ENCODE measurements at places on chromosomes 3 and 15.

GRCh38 chr3:180420804-180421203 is 181.2 kb upstream of the TTC14 start:
- DNase-seq: no peak

- DNase-seq: no peak
Observed at GRCh38 chr3:13338231-13338630, 81.9 kb downstream of the NUP210 start.

- DNase-seq: no peak
Observed at GRCh38 chr3:13654330-13655060, 105.6 kb downstream of the FBLN2 start.

DNA sequence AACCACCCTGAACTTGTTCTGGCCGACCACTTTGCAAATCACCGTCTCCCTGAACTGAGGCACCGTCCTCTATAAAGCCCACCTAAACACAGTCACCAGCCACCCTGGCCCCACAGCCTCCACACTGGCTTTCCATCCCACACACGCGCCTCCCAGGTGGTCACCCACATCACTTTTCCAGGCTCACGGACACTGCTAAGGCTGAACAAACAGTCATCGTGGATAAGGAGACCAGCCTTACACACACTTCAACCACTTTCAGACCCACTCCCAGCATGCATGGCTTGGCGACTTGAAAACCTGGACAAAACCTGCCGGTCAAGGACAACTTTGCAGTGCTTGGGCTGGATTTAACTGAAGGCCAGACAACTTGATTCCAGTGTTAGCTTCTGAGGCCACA is 8.4 kb downstream of the CHSY1 start:
- DNase-seq: no peak

DNA sequence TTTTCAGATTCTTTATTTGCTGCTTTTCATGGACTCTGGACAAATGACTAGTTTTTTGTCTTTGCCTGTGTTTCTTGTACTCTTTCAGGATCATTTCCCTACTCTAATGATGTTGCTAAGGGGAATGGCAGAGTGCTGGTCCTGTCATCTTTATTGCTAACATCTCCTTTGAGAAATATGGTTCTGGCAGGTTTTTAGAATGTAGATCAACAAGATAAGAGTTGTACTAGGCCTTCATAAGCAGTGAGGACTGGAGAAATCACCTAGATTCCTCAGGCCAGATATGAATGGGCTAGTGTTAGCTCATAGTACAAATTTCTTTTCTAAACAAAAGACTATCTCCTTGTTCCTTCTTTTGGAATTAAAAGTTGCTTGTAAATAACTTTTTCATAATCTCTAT is 156.0 kb downstream of the UBE2E2 start:
- DNase-seq: no peak

- no peak for DNase-seq
Observed at GRCh38 chr3:71629289-71629688, 45.8 kb upstream of the FOXP1 start.

DNA sequence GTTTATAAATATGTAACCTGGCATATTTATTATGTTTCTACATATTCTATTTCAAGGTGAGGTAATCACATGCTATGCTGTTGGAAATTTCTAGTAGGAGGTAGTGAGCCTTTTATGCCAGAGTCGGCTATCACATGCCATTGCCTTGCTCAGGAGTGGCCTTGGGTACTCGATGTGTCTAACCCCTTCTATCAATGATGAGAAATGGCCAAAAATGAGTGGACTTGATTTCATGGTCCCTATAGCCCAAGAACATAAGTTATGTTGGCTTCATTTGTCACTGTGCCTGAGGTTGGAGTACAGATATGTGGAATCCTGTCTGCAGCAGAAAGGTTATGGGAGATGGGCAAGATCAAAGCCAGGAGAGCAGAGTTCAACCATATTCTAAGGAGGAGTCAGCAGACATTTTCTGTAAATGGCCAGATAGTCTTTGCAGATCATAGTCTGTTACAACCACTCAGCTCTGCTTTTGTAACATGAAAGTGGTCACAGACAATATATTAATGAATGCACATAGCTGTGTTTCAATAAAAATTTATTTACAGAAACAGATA is 554.4 kb downstream of the PDCD6IP start:
- DNase-seq: no peak

Data from NCI-H510A (cell line).